ENCODE measurements at places on chromosomes 4 and X.
A peak's percentile ranks its signal among the peaks of the same experiment; 100 is the strongest.

DNA sequence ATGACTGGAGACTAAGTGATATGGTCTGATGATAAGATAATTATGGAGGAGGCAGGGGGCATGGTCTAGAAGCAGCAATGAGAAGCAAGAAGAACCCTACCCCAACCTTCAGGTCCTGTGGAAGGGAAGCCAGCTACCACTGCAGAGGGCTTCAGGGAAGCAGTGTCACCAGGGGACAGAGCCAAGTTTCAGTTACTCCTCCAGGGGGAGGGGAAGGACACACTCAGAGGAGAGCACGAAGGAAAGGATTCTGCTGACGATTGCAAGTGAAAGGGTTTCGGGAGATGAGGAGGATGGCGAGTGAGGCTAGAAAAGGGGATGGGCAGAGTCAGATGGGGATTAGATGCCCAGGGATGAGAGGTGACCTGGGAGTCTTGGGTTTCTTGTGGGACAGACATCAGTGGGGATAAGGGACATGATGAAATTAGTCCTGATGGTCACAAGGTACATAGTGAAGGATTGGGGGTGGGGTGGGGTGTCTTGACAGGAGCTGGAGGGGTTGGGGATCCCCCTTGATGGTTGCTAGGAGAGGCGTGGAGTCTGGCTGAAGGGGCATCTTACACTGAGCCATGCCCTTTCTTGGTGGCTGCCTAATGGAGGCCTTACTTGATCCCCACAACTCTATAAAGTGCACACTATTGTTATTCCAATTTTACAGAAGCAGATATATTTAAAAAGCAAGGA lies 45.4 kb downstream of the TIGD4 start:
- DNase-seq: no peak

- DNase-seq: no peak
Measured at GRCh38 chrX:118825227-118825626, 1.6 kb downstream of the ZCCHC12 start.

GRCh38 chrX:132716006-132716405 lies 227.2 kb upstream of the MBNL3 start:
- DNase-seq: no peak

- peak; percentile 61 for DNase-seq
Measured at GRCh38 chrX:56726605-56727004, 2.4 kb upstream of the NBDY start.

- DNase-seq: no peak
Measured at GRCh38 chr4:1644891-1645657, 39.0 kb downstream of the FAM53A start.

DNA sequence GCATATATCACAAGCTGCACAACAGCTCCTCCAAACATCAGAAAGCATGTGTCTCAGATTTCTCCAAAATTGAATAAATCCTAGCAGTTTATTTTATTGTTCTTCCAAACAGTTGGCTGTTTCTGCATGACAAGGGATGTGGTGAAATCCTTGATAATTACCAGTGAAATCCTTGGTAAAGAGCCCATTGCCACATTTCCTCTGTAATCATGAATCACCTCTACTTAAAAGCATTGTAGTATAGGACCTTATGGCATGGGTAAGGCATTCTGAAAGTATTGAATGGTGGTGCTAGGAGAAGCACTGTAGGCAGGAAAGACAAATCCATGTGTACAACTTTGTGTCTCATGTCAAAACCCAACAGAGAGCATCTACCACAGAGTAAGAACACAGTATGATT lies 135.8 kb upstream of the NDST3 start:
- DNase-seq: no peak

DNA sequence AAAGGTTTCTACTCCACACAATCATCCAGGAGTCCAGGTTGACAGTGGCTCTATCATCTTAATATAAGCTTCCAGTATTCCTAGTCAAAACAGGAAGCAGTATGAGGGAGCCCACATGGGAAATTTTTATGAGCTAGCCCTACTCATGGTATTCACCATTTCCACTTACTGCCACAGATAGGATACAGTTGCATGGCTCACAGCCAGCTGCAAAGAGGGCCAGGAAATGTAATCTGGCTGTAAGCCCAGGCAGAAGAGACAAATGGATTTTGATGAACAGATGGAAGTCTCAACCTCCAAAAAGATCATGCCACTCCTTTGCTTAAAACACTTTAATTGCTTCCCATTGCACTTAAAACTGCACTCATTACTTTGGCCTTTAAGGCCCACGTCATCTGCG lies 150.6 kb downstream of the ADAMTS3 start:
- DNase-seq: peak; percentile 84

DNA sequence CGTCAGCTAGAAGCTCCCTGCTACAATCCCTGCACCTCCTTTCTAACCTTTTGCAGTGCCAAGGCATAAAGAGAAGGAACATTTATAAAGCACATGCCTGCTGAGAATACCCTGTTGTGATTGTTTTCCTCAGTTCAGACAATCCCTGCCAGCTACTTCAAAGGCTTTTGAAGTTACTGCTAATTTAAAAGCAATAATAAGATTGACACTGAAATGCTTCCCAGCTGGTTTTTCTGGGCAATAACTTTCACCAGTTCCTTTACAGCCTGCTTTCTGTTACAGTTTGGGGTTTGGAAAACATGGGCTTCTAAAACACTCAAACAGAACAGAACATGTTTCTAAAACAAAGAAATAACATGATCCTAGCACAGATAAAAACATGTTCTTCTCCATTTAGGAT lies 232.3 kb upstream of the CPEB2 start:
- DNase-seq: no peak

- no peak for DNase-seq
Measured at GRCh38 chrX:148310426-148311165, 189.8 kb upstream of the AFF2 start.

GRCh38 chr4:45062935-45063545 lies 336.7 kb upstream of the GNPDA2 start:
- DNase-seq: peak; percentile 42

DNA sequence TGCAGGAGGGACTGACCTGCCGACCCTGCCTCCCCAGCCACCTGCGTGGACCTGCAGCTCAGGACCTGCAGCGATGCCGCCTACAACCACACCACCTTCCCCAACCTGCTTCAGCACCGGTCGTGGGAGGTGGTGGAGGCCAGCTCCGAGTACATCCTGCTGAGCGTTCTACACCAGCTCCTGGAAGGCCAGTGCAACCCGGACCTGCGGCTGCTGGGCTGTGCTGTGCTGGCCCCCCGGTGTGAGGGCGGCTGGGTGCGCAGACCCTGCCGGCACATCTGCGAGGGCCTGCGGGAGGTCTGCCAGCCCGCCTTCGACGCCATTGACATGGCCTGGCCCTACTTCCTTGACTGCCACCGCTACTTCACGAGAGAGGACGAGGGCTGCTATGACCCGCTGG lies 8.5 kb downstream of the CPZ start:
- no peak for DNase-seq

GRCh38 chrX:131630534-131630933 lies 86.7 kb downstream of the OR13H1 start:
- no peak for DNase-seq

GRCh38 chr4:145909281-145909715 lies 29.3 kb downstream of the ZNF827 start:
- no peak for DNase-seq

- no peak for DNase-seq
Measured at GRCh38 chr4:153259661-153260060, 55.4 kb downstream of the TRIM2 start.

GRCh38 chrX:101037231-101037630 lies 14.7 kb downstream of the TRMT2B start:
- no peak for DNase-seq

DNA sequence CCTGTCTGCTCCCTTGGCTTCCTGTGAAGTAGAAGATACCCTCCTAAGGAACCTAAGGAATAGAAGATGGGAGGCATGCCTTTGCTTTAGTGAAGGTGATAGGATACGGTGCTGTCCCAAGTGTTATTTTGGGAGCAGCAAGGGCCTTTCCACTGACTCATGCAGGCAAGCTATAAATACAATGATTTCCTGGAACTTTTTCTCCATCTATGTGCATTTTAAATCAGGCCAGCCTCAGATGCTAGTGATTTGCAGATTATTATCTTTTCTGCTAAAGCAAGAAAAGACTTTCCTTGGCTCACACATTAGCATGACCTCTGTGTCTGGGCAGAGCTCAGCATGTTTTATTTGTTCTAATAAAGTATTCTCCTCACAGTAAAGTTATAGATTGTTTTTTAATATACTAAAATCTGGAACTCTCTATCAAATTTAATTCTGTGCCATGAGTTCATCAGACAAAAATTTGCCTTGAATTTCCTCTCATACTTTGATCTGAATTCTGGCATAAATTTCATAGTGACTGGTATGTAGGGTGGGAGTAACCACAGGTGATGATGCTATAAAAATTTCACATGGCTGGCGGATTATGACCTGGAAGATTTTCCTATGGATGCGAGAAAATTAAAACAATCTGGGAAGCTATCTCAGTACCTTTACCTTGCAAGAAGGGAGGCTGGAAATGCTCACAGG lies 131.7 kb downstream of the REPS2 start:
- no peak for DNase-seq

DNA sequence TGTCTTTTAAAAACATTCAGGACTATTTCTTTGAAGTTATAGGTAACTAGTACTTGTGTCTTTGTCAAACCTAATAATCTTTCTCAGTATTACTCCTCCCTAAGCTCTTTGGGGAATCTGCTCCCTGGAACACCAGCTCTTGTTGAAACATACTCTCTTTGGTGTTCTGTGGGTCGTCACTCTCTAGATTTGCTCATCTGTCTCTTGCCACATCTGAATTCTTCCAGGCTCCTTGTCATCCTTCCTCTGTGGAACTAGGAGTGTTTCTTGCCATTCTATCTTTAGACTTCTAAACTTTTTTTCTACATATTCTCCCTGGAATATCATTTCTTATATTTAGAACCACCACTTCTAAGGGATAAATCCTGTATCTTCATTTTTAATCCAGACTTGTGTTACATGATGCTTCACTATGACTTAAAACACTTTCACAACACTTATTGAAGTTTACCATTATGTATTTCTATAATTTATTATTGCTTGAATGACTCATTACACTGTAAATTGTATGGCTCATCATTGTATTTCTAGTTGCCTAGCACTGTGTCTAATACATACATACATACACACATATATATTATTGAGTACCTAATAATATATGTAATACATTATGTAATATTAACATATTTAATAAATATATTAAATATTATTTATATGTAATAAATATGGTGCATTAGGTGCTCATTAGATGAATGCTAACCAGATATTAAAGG lies 186.1 kb downstream of the TMA16 start:
- DNase-seq: no peak

- DNase-seq: no peak
Measured at GRCh38 chr4:139898293-139898692, 232.7 kb downstream of the MGST2 start.

DNA sequence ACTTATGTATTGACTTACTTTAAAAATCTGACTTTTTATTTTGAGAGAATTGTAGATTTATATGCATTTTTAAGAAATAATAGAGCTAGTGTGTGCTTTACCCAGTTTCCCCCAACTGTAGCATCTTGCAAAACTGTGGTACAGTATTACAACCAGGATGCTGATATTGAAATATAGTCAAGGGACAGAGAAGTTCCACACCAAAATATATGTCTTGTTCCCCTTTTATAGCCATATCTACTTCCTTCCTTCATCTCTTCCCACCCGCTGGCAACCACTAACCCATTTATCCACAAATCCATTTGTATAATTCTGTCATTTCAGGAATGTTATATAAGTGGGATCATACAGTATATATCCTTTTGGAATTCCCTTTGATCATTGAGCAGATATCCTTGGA lies 16.8 kb downstream of the KDM6A start:
- DNase-seq: no peak

GRCh38 chr4:8493484-8493883 lies 52.9 kb downstream of the TRMT44 start:
- DNase-seq: no peak

- no peak for DNase-seq
Measured at GRCh38 chrX:4572691-4573090, 859.2 kb upstream of the PRKX start.

DNA sequence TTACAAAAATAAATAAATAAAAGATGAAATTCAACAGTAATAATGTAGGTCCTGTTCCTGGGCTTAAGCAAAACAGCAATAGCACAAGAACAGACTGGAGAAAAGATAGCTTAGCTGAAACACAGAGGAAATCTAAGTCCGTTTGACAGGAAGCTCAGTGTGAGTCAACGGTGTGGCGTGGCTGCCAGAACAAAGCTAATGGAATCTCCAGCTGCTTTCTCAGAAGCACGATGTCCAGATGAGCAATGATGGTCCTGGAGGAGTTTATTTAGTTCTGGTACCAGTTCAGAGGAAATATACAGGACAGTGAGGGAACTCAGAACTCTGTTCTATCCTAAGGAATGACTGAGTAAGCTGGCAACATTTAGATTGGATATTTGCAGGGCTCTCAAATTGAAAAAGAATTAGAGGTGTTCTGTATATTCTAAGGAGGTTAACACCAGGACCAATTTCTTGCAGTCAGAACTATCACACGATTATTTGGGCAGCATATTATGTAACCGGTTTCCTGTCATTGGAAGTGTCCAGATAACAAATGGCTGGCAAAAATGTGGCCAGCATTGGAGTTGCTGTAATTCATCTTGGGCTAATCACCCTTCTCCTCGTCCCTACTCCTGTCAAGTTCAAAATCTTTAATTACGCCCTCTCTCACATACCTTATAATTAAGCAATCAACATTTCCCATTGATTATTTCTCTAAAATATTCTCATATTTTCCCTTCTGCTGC lies 12.7 kb downstream of the GAB3 start:
- DNase-seq: no peak

- DNase-seq: no peak
Measured at GRCh38 chrX:136158685-136159084, 11.4 kb downstream of the FHL1 start.

GRCh38 chrX:125651426-125651825 lies 331.8 kb downstream of the TEX13C start:
- DNase-seq: no peak

DNA sequence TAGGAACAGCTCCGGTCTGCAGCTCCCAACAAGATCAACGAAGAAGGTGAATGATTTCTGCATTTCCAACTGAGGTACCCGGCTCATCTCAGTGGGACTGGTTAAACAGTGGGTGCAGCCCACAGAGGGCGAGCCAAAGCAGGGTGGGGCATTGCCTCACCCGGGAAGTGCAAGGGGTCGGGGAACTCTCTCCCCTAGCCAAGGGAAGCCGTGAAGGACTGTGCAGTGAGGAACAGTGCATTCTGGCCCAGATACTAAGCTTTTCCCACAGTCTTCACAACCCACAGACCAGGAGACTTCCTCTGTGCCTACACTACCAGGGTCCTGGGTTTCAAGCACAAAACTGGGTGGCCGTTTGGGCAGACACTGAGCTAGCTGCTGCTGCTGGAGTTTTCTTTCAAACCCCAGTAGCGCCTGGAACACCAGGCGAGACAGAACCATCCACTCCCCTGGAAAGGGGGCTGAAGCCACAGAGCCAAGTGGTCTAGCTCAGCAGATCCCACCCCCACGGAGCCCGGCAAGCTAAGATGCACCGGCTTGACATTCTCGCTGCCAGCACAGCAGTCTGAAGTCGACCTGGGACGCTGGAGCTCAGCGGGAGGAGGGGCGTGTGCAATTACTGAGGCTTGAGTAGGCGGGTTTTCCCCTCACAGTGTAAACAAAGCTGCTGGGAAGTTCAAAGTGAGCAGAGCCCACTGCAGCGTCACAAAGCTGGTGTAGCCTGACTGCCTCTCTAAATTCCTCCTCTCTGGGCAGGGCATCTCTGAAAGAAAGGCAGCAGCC lies 84.6 kb downstream of the THOC2 start:
- DNase-seq: no peak
